Karpas-422 (cell line): ENCODE measurements at places on chromosomes 4 and X. TPM values are rescaled to one million over a fixed set of nuclear protein-coding genes. Genes with fewer than 3 reads are reported as not detected.

GRCh38 chr4:88398381-88398780 lies 19.7 kb downstream of the HERC6 start:
- no peaks in the 10 kb centered on the region for H3K4me1 ChIP-seq
- no peak for DNase-seq
- H3K36me3 ChIP-seq: no peaks in the 10 kb centered on the region
- H3K27ac ChIP-seq: no peak overlapping the region
- no peaks in the 10 kb centered on the region for H3K27me3 ChIP-seq
- no peak overlapping the region for H3K4me3 ChIP-seq

F9 gene
- not detected in 2 replicates for total RNA-seq

NDUFC1 gene
- 76.7 and 86.8 TPM in 2 replicates for total RNA-seq

- H3K4me1 ChIP-seq: no peaks in the 10 kb centered on the region
- DNase-seq: no peak
- no peak overlapping the region for H3K4me3 ChIP-seq
- no peak overlapping the region for H3K27ac ChIP-seq
- H3K27me3 ChIP-seq: no peaks in the 10 kb centered on the region
- peaks cover 6% of the 10 kb centered on the region for H3K36me3 ChIP-seq
Measured at GRCh38 chr4:1745697-1746096, 24.4 kb downstream of the TACC3 start.

CFAP99 gene
- 0.67 TPM in 1 of 2 replicates, not detected in the other for total RNA-seq
